ENCODE measurements at places on chromosomes 3 and 15. TPM values are rescaled to one million over a fixed set of nuclear protein-coding genes. Genes with fewer than 3 reads are reported as not detected.
A peak's percentile ranks its signal among the peaks of the same experiment; 100 is the strongest.

GRCh38 chr3:16551342-16551976, 38.0 kb upstream of the RFTN1 start:
- no peak for DNase-seq

- no peak for DNase-seq
These were observed 319.8 kb downstream of the IGSF11 start for GRCh38 chr3:118714800-118715199.

GRCh38 chr3:32813180-32813579, 4.6 kb upstream of the TRIM71 start:
- DNase-seq, result no peak

- peak; percentile 14 for DNase-seq
These were observed 66.0 kb downstream of the SPTSSB start for GRCh38 chr3:161305095-161305991.

GRCh38 chr3:38257583-38257982, 8.0 kb upstream of the SLC22A13 start:
- peak; percentile 29 for DNase-seq

DNA sequence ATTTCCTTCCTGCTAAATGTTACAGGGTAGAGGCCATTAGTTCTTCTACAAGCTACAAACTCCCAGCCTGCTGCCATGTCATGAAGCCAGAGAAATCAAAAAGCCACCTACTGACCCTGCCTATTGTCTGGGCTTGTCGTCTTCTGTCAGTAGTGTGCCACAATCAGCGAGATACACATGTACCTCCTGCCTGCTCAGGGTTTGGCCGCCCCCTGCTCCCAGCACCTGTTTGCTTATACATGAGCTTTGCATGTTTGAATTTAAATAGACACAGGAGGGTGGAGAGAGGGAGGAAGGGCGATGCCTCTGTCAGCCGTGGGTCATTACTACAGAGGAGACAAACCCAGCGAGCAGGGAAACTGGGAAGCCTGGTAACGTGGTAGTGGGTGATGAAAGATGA, 106.1 kb downstream of the ROBO2 start:
- DNase-seq, result no peak

DNA sequence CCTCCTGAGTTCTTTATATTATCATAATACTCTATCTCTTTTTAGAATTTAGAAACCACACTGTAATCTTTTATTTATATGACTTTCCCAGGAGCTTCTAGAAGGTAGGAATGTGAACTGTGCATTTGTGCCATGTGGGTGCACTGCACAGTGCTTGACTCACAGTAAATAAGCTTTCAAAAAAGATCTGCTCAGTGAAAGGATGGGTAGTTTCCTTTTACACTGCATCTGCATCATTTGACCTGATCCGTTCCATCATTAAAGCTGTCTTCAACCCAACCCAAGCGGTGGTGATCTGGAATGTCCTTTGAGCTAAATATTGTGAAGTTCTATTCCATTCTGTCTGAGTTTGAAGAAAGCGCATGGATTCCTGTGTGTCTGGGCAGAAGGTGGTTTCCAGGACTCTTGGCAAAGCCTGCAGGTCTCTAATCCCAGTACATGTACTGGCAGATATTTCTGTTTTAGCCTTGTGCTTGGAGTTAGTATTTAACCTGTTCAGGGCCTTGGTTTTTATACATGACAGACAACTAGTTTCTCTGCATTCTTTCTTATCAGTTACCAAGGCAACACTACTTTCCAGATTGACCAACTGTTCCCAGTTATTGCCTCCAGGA, 96.7 kb downstream of the DHX30 start:
- DNase-seq, result no peak

GRCh38 chr3:170741756-170742529, 128.1 kb downstream of the RPL22L1 start:
- no peak for DNase-seq

DNA sequence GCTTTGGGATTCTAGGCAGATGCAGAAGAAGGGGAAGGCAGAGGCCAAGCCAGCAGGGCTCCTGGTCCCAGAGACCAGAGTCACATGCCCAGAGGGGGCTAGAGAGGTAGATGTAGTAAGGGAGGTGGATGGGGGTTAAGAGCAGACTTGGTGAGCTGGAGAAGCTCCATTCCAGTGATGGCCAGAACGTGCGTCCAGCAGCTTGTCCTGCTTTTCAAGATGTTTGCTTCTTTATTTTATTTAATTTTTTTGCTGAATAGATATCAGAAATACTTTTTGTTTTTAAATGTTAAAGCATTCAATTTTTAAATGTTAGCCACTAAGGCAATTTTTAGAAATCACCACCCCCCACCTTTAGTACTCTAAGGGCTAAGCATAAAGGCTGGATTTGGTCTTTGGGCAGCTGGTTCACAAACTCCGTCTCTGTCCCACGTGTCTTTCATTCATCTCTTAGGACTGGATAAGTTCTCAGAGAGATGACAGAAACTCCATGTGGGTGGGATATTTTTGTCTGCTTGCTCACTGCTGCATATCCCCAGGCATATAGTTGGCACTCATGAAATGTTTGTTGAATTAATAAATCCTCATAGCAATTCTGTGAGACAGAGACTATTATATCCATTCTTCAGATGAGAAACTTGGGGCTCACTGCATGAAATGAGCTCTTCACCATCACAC, 6.7 kb downstream of the COLQ start:
- no peak for DNase-seq

DNA sequence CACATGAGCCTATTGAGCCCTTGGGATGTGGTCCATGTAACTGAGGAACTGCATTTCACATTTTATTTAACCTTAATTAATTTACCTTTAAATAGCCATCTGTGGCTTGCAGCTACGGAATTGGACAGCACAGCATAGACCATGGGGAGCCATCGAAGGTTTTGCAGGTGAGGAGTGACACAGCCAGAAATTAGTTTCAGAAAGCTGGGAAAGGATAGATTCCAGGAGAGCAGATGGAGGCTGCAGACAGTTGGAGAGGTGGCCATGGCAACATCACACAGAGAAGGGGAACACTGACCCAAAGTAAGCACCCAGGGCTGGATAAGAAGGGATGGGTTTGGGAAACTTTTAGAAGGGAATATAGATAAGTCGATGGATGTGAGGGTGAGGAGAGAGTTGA, 100.1 kb upstream of the SLC6A11 start:
- no peak for DNase-seq

DNA sequence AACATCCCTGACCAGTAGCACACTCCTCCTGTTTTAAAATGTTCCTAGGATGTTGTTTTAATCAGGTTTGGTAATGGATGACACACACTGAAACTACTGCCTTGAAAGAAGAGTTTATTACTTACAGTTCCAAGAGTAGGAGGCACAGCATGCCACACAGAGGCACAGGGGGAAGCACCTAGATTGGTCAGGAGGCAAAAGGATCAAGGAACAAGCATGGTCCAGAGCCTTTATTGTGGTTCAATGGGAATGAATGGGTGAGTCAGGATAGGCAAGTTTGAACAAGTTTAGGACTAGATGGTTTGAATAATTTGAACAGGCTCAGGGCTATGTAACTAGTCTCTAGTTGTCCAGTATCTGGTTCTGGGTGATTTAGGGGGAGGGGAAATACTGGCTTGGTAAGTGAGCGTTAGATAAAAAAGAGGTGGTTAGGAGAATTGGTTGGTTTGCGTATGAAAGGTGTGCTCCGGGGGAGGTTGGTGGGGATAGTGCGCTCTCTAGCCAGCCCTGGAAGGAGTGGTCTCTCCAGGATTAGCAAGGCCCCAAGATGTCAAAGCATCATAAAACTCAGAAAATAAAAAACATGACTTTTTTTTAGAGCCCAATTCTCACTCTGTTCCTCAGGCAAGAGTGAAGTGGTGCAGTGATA, 35.1 kb downstream of the TMOD3 start:
- DNase-seq, result no peak

DNA sequence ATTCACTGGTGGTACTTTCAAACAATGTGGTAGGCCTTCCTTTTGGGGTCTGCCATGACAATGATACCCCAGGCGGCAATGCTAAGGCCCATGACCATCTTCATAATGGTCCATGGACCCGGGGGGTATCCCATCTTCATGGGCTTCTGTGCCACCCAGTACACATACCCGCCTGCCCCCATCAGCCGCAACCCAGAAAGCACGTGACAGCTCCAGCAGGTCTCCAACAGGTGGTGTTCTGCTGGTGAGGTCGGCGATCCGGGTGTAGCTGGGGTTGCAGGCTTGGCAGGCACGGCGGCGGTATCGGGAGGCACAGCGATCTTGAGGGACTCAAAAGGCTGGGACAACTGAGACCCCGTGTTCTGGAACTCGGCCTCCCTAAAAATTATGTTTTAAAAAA, 214.5 kb downstream of the SNRPN start:
- no peak for DNase-seq

DNA sequence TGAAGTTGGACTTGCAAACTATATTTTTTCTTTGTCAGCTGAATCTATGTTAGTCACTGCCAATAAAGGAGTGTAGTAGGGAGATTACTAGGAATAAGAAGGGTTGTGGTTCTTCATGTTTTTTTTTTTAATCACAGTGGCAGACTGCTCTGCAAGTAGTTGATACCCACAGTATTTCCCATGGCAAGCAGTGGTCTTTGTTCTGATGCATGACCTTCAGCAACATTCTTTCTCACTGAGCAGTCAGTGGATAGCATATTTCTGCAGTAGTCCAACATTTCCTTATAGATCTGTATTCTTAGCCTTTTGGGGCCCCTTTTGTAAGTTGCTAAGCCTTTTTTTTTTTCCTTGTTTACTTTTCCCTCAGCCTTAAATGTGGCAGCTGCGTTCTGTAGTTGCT, 151.1 kb downstream of the DOCK3 start:
- DNase-seq, result no peak

DNA sequence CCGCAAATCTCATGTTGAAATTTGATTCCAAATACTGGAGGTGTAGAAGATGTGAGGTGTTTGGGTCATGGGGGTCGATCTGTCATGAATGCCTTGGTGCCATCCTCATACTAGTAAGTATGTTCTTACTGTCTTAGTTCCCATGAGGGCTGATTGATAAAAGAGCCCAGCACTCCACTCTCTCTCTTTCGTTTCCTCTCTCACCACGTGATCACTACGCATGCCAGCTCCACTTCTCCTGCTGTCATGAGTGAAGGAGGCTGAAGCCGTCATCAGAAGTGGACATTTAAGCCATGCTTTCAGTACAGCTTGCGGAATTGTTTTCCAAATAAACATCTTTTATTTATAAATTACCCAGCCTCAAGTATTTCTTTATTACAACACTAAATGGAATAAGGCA, 6.1 kb downstream of the OR5H15 start:
- no peak for DNase-seq

DNA sequence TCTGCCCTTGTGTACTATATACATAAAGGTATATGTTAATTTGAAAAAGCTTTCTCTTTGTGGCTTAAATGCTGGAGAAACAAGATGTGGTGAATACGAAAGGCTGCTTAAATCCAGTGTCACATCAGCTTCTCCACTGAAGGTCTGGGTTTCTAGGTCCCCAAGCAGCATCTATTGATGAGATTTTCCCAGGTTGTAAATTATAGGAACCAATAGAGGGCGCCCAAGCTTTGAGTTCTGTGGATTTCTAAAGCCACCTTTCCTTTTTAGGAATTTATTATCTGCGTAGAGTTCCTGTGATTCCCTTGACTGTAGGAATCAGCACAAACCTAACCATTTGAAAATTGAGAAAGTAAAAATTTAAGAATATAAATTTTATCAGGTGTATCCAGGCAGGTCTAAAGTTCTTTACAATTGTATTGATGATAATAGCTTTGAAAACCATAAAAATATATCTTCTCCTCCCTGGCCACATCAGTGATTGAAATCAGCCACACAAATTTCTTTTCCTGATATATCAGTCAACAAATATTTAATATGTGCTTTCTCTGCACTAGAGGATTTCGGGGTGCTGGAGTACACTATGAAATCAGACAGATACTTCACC, 88.3 kb upstream of the ADAMTSL3 start:
- peak; percentile 31 for DNase-seq

DNA sequence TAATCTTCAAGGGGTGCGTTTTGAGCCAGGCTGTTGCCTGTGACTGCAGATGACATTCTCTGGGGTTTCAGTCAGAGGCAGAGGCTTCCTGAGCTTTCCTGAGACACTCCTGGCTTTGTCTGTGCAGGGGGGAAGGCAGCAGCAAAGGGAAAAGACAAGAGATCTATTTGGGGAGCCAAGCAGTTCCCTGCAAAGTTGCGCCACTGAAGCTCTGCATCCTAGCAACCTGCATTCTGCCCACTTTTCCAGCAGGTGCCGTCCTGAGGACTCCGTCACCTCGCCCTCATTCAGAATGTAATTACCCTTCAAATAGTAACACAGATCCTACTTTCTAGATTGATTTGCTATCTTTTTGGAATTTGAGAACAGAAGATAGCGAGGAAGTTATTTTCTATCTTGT, 1.9 kb upstream of the TMEM158 start:
- DNase-seq, result no peak

DNA sequence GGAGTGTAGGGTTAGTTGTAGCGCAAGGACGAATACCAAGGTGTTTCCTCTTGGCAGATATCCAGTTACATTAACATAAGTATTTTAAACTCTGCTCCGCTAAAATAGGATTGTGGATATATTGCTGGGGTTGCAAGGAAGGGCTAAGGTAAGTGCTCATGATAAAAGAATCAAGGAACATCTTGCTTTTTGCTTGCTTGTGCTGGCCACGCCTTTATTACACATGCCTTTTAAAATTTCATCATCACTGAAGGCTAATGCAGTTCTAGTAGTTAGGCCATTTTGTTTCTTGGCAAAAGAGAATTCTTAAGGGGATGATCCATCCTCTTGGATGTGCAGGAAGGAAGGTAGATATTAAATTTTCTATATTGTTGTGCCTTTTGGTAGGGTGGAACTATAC, 415.6 kb upstream of the TPM1 start:
- DNase-seq, result no peak

DNA sequence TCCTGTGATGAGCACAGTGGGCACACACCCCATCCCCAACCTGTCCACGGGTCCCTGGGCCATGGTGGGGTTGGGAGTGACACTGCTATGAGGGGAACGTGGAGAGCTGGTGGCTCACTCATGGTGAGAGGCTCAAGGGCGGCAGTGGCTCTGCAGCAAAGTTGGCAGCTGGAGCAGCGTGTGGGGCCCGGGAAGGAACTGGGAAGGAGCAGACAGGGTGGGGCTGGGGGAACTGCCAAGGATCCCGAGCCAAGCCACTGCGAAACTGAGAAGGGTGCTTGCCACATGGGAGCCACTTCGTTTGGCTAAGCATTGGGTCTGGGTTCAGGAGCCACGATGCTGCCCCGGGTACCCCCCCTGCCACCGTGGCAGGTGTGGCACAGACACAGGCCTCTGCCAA, 80.1 kb downstream of the SNRK start:
- no peak for DNase-seq

GRCh38 chr3:138971766-138972320, 24.8 kb downstream of the FOXL2NB start:
- DNase-seq, result no peak

- DNase-seq, result no peak
These were observed 16.1 kb downstream of the SLC28A2 start for GRCh38 chr15:45268135-45268534.

IGSF10 gene
- total RNA-seq, result 0.97 TPM

ACP3 gene
- total RNA-seq, result 2.3 TPM

FAM81A gene
- under 0.01 TPM for total RNA-seq

RPP25 gene
- total RNA-seq, result 11.0 TPM

C3orf38 gene
- 33.2 TPM for total RNA-seq

P2RY14 gene
- not detected for total RNA-seq

STRIT1 gene
- not detected for total RNA-seq

ZBED2 gene
- not detected for total RNA-seq

FRMD4B gene
- total RNA-seq, result under 0.01 TPM

SEMA3B gene
- 23.3 TPM for total RNA-seq

FNDC3B gene
- 221 TPM for total RNA-seq

CD96 gene
- 0.32 TPM for total RNA-seq

All from fibroblast of villous mesenchyme (primary cell).